NCI-H774 (cell line): ENCODE measurements at places on chromosomes 11 and 22.

GRCh38 chr11:77425346-77425745 lies 48.5 kb downstream of the PAK1 start:
- DNase-seq: no peak

- DNase-seq: no peak
These were observed 9.1 kb upstream of the P4HA3 start for GRCh38 chr11:74320538-74320937.

- no peak for DNase-seq
These were observed 32.2 kb downstream of the CWC15 start for GRCh38 chr11:94941131-94941530.

DNA sequence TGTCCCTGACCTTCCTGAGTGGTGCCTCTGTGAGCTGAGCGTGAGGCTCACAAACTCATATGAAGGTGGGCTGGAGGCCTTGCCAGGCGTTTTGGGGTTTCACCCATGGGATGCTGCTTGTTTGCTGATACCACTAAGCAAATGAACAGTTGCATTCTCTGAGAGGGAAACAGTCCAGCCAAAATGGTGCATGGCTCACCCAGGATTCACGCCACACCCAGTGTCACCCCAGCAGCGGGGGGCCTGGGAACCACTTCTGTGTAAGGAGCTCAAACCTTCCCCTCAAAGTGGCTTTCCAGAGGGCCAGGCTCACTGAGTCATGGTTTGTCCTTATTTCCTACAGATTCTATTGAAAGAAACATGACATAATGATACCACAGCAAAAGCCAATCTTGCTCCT lies 928.1 kb downstream of the TBC1D22A start:
- DNase-seq: no peak

DNA sequence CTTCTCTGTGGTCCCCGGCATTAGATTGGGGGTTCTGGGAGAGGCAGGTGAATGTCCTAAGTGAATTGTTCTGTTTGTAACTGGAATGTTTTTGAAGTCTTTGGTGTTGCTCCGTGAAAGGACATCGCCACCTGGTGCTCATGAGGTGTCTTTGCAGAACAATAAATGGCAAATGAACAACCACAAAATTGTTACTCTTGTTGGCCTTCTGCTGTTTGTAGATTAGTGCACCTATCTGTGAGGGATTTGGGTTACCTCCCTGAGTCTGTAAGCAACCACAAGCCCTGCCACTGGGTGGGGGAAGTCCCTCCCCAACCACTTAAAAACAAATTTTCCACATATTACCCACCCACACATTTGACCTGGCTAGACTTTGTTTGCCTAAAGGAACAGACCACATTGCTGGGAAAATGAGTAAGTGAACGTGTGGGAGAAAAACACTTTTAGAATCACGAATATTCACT lies 4.7 kb downstream of the MPEG1 start:
- no peak for DNase-seq
